Peyer's patch (tissue), 4 donors: ENCODE measurements at places on chromosomes 5 and 9.

GRCh38 chr5:108149369-108149768 lies 232.5 kb downstream of the FBXL17 start:
- DNase-seq, result no peak

DNA sequence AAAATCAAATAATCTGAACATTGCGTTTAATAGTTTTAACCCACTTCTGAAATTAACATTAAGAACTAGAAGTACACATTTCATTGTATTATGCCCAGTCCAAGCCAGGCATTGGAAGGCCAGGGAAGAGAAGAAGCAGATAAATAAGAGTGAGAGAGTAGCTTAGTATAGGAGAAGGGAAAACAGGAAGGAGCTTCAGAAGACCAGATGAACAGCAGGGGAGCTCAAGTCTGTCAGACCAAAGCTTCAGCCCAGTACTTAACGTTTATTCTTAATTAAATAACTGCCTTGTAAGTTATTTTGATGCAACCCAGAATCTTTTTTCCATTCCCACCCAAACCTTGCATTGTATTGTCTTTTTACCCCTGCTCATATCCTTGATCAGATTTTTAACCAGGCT lies 11.5 kb upstream of the FAM120AOS start:
- DNase-seq, result no peak

DNA sequence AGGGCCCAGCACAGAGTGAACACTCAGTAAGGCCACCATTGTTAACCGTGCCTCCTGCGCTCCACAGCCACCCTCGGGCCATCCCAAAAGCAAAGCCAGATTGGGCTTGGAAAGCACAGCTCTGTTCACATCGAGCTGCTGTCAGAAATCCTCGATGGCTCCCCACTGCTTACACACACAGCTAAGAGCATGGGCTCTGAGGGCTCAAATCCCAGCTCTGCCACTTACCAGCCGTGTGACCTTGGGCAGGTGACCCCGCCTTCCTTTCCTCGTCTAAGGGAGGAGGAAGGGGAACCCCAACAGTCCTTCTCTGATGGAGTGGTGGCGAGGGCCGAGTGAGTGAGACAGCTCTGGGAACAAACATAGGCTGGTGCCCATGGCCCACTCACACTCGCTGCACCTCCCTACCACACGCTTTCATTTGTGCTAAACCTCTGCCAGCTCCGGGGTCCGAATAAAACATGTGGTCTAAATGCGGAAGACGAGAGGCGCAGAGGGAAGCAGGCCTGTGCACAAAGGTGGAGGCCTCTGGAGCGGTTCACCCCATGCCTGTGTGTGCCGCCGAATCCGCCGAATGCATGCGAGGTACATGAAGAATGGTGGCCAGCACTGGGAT lies 139.3 kb downstream of the PAX5 start:
- no peak for DNase-seq

GRCh38 chr5:174755106-174755505 lies 30.7 kb downstream of the MSX2 start:
- no peak for DNase-seq

DNA sequence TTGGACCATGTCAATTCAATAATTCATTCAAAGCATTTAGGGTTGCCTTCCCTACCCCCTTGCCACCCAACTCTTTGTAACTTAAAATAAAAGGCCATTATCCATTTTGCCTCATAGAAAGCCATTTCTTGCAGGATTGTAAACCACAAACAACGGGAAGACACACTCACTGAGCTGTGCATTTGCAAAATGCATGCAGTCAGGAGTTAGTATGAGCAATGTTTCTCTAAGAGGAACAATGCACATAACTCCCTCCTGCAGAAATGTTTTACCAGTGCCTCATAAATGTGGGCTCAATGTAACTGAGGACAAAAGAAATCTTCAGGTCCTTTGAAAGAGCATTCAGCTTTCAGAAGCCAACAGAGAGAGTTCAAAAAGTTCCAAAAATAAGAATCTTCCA lies 98.5 kb upstream of the ABCA1 start:
- DNase-seq, result no peak

DNA sequence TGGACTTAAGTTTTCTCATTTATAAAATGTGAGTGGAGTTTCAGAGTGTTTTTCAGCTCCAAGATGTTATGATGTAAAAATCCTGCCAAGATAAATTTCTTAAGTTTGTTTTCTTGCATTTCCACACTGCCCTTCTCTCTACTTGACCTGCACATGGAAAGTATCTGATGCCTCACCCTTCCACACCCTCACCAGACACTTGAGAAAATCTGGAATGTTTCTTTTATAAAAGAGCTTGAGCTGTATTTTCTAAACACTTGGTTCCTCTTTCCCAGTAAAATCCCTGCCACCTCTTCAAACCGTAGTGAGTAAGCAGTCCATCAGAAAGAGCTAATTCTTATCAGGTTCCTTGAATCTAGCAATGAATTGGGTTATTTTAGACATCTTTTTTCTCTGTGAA lies 42.9 kb downstream of the FOXD1 start:
- DNase-seq, result no peak

- DNase-seq, result no peak
Measured at GRCh38 chr5:75460532-75460931, 50.9 kb downstream of the CERT1 start.

DNA sequence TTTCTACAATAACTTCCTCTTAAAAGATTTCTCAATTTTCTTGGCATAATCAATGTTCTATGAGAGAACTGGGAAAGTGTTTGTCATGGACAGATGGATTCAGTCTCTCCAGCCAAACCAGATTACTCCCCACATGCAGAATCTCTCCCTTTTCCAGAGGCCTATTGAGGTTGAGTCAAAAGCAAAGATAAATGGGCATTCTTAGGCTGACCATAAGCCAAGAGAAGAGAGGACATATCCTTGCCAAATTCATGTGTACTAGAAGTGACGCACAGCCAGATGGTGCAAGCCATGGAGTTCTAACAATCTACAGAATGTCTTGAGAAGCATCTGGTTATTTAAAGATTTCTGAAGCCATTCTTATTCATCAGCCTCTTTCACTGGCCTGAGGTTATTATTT lies 2115.0 kb downstream of the MAT2B start:
- DNase-seq, result no peak

GRCh38 chr9:97638666-97639065 lies 5.0 kb downstream of the NCBP1 start:
- no peak for DNase-seq
